Tibial nerve (tissue), 4 donors: ENCODE measurements at places on chromosomes 16 and 17. TPM values are rescaled to one million over a fixed set of nuclear protein-coding genes. Genes with fewer than 3 reads are reported as not detected.

Gene SPIRE2
- total RNA-seq = 7.2 TPM

Gene EVPLL
- total RNA-seq = not detected

Gene ZFP3
- 7.1 TPM for total RNA-seq

Gene POLR2C
- 102 TPM for total RNA-seq

Gene GNAO1
- 7.0 TPM for total RNA-seq

Gene TM4SF5
- not detected for total RNA-seq

Gene CMTM4
- 14.2 TPM for total RNA-seq

Gene RAMP2
- total RNA-seq = 59.6 TPM

Gene C17orf50
- not detected for total RNA-seq

Gene PIPOX
- 0.60 TPM for total RNA-seq

Gene HOXB1
- total RNA-seq = not detected

Gene CCL3
- total RNA-seq = not detected

Gene ATP2A3
- total RNA-seq = 5.9 TPM

Gene VPS4A
- total RNA-seq = 35.4 TPM

Gene SEPTIN1
- total RNA-seq = 3.6 TPM

Gene CDK12
- total RNA-seq = 41.7 TPM

Gene PRAC2
- not detected for total RNA-seq

Gene SPATA32
- not detected for total RNA-seq

Gene APOH
- not detected for total RNA-seq

Gene EPN3
- total RNA-seq = not detected

Gene DPEP3
- not detected for total RNA-seq

Gene RAB26
- total RNA-seq = not detected

Gene OR4D1
- total RNA-seq = not detected

Gene HIC1
- total RNA-seq = 42.0 TPM

Gene CDH3
- 3.8 TPM for total RNA-seq

Gene KANSL1
- total RNA-seq = 91.3 TPM

Gene PRSS22
- not detected for total RNA-seq

Gene ATP2C2
- not detected for total RNA-seq

Gene ARHGDIG
- total RNA-seq = not detected

Gene CEP295NL
- 35.1 TPM for total RNA-seq

Gene LRRC75A
- 2.9 TPM for total RNA-seq

Gene DBNDD1
- total RNA-seq = 2.6 TPM

Gene ST6GALNAC1
- total RNA-seq = 2.4 TPM

Gene CDT1
- not detected for total RNA-seq

Gene GCGR
- total RNA-seq = 3.9 TPM

Gene SLC35G6
- not detected for total RNA-seq

Gene STH
- total RNA-seq = not detected

Gene DRC3
- 4.3 TPM for total RNA-seq
